ENCODE measurements at places on chromosomes 12 and 14.

DNA sequence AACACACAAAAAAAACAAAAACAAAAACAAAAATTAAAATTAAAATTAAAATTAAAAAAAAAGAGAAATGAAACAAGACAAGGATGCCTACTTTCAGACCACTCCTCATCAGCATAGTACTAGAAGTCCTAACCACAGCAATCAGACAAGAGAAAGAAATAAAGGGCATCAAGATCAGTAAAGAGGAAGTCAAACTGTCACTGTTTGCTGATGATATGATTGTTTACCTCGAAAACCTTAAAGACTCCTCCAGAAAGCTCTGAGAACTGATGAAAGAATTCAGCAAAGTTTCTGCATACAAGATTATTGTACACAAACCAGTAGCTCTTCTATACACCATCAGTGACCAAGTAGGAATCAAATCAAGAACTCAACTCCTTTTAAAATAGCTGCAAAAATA is 29.2 kb downstream of the ALG10 start:
- DNase-seq, result no peak

GRCh38 chr12:115936997-115937916 is 340.2 kb downstream of the MED13L start:
- DNase-seq, result no peak

DNA sequence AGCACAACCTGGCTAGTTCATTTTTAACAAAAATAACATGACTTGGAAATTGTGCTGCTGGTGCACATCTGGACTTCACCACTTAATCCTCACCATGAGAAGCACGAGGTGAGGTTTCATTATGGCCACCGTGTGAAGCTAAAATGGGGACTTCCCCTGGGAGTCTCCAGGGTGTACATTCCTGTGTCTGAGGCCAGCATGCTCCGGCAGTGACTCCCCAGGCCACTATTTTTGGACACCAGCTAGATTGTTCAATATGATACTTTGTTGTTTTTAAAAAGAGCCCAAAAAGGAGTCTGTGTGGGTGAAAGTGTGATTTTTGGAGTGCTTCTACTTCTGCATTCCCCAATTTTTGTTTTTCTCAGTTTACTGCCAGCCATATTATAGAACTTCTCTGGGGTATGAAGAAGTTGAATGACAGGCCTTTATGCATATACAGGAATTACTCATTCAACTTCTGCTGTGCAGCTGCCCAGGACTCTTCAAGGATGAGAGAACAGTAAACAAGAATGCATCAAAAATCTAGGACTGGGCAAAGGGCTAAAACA is 16.9 kb upstream of the AICDA start:
- DNase-seq, result peak; percentile 17

DNA sequence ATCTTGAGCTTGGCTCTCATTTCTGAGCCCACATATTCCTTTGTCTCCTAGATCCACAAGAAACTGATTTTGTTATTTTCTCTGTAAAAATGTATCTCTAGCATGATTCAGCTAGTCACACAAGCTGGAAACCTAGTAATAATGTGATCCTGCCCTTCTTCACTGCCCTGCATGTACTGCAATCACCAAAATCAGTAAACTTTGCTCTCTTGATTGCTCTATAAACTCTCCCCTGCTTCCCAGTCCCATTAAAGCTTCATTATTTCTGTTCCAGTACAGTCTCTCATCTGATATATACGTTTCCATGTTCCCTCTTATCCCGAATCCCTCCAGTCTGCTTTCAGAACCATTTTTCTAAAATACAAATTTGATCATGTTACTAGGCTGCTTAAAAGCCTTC is 166.5 kb downstream of the MSRB3 start:
- no peak for DNase-seq

GRCh38 chr12:104682790-104683279 is 226.1 kb downstream of the CHST11 start:
- DNase-seq, result no peak

GRCh38 chr14:75533791-75534555 is 11.7 kb downstream of the BATF start:
- no peak for DNase-seq

GRCh38 chr12:70842942-70843341 is 77.6 kb downstream of the PTPRR start:
- DNase-seq, result no peak

DNA sequence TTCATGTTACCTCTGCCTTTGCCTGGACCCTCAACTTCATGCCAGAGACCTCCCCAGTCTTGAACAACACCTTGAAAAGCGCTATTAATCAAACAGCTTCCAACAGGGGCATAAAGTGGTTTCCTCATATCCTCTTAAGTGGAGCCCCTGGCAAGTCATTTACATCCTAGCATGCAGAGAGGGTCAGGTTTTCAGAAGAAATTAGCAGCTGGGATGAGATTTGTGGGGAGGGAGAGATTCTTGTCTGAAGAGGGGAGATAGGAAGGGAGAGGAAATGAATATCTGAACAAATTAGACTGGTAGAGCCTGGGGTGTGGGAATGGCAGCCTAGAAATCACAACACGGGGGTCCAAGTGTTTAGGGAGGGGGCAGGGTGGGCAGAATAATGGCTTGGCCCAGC is 45.6 kb downstream of the CALM1 start:
- DNase-seq, result no peak

DNA sequence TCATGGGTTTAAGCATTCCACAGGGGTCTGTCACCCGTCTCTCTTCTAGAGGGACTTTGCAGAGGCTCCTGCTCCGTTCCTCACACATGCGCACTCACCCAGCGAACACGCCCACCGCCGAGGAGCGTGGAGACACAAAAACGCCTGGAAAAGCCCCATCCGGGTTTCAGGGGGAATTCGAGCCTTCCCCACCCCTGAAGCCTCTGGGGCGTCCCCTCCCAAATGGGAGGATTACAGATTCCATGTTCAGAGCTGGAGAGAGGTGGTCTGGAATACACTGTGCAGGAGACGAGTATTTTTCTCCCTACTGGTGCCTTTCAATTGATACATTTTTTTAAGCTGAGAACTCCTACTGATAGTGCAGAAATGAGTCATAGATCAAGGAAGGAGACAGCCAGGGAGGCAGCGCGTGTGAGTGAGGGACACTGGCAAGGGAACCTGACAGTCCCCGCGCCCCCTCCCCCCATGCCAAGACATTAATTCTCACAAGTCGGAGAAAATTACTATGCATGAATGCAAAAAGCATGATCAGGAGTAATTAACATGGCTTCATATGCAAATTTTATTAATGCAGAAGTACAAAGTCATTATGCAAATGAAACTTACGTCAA is 36.9 kb downstream of the BCL11B start:
- peak; percentile 89 for DNase-seq

GRCh38 chr12:2891240-2892053 is 756 bp downstream of the TULP3 start:
- DNase-seq, result peak; percentile 67

GRCh38 chr12:10362828-10363657 is 26.8 kb downstream of the KLRK1 start:
- DNase-seq, result no peak

GRCh38 chr14:21384494-21384851 is 654 bp upstream of the SUPT16H start:
- DNase-seq, result no peak

DNA sequence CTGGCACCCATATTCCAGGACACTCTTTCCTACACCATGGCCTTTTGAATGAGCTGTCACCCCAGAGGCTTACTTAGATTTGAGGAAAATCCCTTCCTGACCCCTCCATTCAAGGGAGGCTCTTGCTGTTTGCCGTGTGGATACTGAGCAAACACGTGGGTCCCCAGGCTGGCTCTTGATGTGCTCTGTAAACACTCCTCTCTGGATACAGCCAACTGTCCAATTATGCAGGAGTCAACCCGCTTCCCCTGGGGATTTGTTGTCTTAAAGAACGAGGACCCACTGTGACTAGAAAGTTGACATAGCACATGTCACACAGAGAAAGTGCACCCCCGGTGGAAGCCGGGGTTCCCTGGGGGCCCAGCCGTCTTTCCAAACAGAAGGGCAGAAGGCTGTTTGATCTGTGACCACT is 75.8 kb upstream of the CEP83 start:
- DNase-seq, result no peak

DNA sequence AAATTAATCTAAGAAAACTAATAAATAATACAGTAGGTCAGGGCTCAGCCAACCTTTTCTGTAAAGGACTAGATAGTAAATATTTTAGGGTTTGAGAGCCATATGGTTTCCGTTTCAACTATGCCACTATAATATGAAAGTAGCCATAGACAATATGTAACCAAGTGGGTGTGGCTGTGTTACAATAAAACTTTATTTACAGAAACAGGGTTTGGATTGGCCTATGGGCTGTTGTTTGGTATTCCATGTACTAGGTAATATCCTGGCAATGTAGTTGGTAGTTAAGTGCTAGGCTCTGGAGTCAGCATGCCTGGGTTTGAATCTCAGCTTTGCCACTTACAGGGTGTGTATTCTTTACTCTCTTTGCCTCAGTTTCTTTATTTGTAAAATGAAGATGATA is 156.5 kb upstream of the RPH3A start:
- DNase-seq, result no peak

DNA sequence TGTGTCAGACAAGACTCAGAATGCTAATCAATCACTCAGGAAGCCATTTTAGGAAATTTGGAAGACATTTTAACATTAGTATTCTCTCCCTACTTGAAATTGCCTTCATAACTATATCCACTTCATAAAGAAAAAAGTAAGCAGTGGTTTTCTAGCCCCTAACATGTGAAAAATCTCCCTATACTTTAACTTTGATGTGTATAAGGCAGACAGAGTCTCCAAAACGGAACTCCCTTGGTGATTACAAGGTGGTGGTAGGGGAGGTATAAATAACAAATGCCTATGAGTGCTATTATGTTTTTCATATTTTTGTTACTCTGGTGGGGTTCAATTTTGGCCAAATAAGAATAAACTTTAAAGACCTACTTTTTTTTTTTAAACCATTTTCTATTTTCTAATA is 300.3 kb downstream of the BTG1 start:
- no peak for DNase-seq

- DNase-seq, result no peak
These were observed 633 bp downstream of the TC2N start for GRCh38 chr14:91866511-91867295.

- DNase-seq, result no peak
These were observed 624.1 kb upstream of the FOXG1 start for GRCh38 chr14:28142400-28143015.

GRCh38 chr12:11833174-11833895 is 183.9 kb downstream of the ETV6 start:
- DNase-seq, result no peak

DNA sequence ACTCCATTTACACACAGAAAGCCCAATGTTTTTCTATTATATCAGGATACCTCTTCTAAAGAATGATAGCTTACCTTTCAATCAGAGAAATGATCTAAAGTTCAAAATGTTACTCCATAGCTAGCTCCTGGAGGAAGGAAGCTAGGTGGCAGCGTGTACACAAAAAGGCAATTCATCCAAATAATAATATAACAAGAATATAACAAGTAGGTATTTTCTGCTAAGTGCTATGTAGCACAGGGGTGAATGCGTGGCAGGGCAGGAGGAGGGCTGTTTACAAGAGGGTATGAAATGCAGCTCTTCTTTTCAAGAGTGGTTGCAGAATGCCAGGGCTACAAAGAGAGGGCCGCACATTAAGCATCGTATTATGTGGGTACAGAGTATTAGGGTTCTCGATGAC is 663 bp upstream of the SNAPC1 start:
- no peak for DNase-seq

- no peak for DNase-seq
These were observed at the start of gene TMEM63C for GRCh38 chr14:77181603-77182437. Gene TMEM63C (plus strand): TSS chr14:77181798. CDS start chr14:77218814, 37,016 bp downstream.

- no peak for DNase-seq
These were observed 252.5 kb upstream of the TMPO start for GRCh38 chr12:98262902-98263301.

DNA sequence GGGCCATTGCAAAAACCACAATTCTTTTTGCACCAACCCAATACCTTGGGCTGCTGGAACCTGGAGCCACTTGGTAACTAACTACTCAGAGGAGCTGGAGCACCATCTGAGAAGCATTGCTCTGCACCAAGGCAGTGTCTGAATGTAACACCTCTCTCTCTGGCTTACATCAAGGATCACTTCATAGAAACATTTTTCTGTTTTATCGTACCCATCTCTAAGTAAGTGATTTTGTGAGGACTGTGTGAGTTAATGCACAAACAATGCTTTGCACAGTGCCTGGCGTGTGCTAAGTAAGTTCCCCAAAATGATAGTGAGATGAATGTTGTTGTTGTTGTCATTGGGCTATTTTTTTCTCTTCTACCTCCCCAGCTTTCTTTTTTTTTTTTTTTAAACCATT is 111.4 kb downstream of the ADCK1 start:
- DNase-seq, result no peak

GRCh38 chr14:55107766-55108554 is 21.1 kb upstream of the LGALS3 start:
- DNase-seq, result peak; percentile 93

Data from fibroblast of skin of right quadriceps (primary cell).